LNCaP clone FGC (cell line): ENCODE measurements at places on chromosomes 16 and 17.

DNA sequence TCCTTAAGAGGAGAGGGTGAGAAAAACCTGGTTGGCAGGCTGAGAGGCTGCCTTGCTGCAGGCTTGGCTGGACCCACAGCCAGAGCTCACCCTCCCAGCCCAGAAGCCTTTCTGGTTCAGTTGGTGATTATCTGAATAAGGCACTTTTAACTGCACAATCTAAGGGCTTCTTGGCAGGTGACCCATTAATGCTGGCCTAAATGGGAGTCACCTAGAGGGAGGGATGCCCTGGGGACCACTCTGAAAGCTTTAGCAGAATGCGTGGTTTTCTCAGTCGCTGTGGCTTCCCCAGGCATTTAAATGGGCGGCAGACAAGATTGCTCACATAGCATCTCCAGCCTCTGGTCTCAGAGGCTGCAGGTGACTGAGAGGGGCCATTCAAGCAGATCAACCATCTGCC is 33.2 kb upstream of the SHISA9 start:
- no peak for DNase-seq

DNA sequence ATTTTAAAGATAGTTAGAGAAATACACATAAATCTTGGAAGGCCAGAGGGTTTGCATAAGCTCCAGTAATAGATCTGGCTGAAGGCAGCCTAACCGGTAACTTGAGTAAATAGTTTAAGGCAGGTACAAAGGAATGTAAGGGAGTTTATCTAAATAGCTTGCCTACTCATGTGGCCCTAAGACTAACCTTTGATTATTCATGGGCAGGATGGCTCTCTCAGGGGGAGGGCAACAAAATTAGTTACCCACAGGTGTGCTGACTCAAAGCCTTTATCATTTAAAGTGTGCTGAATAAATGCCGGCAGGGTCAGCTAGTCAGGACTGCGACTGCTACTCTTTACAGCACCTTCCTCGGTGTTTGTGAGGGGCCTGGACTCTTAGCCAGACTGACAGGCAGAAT is 761.3 kb upstream of the KIF2B start:
- no peak for DNase-seq

GRCh38 chr16:4871071-4871470 is 23.8 kb downstream of the UBN1 start:
- no peak for DNase-seq

DNA sequence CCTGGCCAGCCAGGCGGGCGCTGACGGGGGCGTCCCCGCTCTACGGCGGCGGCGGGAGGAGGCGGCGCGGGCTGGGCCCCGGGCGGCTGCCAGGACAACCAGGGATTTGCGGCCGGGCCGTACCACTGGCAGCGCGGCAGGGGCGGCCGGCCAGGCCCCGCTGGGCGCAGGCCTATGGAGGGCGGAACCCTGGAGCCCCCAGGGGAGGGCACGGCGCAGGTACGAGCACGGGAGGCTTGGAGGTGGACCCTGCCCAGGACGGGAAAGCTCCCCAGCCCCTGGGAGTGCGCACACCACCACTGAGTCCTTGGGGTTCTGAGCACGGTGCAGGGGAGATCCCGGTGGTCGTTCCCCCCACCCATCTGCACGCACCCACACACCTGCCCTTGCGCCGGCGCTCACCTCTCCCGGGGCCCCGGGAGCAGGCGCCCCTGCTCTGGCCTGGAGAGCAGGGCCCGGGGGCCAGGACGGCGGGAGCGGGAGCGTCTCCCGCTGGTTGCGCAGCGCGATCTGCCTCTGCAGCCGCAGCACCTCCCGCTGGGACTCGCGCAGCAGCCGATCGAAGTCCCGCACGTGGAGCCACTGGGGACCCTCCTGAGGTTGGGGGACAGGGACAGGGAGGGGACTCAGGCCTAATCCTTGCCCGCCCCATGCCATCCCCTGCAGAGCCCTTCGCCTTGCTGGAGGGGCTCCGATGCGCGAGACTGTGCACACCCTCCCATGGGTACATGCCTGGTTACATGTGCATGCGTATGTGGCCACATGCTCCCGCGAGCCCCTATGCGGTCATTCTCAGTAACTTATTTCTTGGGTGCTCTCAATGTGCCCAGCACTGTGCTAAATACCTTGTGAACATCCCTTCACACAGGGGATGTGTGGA is 3.9 kb downstream of the TSPOAP1 start:
- no peak for DNase-seq

DNA sequence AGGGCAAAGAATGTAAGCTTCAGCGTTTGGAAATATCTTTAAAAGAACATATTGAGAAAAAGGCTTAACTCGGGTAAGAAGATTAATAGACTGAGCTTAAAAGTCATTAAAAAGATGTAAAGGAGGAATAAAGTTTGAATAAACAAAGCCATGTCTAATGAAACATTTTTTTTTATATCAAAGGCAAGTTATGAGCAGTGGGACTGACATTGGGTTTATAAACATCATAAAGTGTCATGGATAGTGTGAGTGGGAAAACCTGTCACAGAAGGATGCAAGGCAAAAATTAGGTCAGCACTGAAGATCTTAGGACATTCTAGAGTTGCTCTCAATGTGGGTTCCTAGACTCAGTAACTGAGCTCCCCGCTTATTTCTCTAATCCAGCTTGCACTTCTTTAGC is 438.0 kb upstream of the CDH11 start:
- DNase-seq: no peak

DNA sequence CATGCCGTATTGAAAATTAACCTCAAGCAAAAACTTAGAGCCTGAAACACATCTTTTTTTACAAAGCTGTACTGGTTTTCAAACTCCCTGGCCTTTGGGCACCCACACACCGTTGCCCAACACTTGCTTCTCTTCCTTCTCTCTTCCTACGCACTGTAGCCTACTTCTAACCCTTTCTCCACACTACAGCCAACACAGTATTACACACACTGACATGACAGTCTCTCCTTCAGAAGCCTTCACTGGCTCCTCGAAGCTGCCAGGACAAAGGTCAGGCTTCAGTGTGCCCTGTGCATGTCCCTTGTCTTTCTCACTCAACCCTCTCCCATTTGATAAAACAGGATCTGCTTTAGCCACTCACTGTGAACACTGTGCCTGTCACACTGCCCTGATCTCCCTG is 8.0 kb downstream of the FANCA start:
- DNase-seq: no peak

GRCh38 chr16:22670044-22670536 is 143.9 kb upstream of the HS3ST2 start:
- DNase-seq: no peak

GRCh38 chr17:81566461-81567126 is 14.4 kb upstream of the FAAP100 start:
- peak; percentile 84 for DNase-seq

GRCh38 chr17:37065486-37066321 is 117.0 kb downstream of the AATF start:
- DNase-seq: no peak

DNA sequence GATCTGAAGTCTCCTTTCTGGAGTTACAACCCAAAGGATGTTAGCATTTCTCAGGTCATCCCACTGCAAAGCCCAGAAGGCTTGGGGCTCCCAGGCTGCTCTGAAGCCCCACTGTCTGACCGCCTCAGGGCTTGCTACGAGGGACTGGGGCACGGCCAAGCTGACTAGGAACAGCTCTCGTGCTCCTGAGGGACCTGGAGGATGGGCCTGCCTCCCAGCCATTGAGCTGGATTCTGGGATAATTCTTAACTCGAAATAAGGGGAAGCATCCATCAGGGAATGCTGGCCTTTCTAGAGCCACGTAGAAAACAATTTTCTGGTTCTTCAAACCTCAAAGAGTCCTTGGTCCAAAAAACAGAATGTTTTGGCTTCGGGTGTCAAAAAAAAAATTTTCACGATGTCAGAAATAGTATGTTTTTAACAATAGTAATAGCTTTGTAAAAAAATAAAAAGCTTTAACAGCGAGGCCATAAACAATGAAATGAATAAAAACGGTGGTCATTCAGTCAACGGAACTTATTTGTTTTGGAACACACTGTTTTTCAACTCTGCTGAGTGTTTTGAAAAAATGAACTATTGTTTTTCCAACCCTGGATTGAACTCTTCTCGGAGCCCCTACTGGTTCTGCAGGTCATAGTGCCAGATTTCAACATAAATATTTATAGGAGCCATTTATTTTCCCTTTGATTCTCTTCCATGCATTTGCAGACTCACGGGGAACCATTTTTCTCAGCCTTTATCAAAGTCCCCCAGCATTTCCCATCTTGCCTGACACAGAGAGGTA is 16.4 kb upstream of the HERPUD1 start:
- DNase-seq: no peak

DNA sequence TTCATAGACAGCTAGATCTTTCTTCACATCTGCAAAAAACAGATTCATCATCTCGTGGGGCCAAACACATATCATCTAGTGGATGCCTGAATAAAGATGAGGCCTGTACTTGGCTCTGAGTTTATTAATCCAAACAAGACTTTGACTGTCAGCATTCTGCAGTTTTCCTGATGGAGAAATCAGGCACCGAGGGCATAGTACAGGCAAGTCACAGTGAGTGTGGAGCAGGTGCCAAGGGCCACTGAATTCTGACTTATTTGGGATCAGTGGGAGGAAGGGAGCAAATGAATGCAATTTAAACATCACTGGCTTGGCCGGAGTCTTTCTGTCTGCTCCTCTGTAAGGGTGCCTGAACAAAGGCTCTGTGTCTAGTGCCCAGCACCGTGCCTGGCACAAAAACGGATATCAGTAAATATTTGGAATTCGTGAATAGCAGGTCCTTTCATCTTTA is 975 bp downstream of the CFAP20 start:
- no peak for DNase-seq

DNA sequence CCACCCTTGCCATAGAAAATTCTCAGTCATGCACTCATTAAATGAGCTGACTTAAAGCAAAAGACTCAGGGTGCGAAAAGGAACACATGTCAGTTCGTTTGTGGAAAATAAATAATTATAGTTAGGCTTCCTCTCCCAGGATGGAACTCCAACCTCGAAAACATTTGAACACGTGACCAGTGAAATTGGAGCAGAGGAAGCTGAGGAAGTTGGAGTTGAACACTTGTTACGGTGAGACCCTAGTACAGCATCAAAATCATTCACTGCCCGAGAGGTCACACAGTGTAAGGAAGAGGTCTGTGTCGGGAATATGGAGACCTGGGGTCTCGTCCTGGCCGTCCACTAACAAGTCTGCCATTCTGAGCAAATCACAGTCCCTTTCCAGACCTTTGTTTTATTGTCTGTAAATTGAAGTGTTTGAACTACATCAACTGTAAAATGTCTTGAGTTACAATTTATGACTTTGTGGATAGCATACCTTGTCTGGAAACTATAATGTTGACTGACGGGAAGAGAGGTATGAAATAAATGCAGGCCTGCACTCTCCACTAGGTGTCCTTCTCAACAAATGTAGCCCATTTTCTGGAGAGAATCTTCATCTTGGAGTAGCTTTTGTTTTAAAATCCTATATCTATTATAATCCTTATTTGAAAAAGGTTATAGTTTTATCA is 7.7 kb downstream of the PSMD7 start:
- no peak for DNase-seq

- no peak for DNase-seq
These were observed 385.8 kb upstream of the MAF start for GRCh38 chr16:79986352-79986751.

GRCh38 chr17:65039336-65039988 is 17.1 kb downstream of the GNA13 start:
- DNase-seq: no peak

GRCh38 chr16:62213763-62214162 is 177.5 kb upstream of the CDH8 start:
- DNase-seq: no peak

DNA sequence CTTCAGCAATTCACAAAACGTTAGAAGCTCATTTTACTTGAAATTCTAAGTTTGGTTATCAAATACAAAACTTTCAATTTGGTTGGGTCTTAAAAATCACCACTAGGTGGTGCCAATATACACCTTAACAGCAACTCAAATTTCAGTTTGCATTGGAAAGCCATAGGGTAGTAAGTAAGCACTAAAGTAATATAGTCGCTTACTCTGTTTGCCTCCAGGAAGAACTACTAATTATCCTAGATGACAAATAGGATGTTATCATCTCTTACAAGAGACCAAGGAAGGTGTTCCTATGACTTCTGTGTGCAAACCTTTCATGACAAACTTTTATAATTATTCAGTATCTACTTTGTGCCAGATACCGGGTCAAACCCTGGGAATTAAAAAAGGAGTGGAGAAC is 93.3 kb downstream of the MYO1D start:
- peak; percentile 45 for DNase-seq

DNA sequence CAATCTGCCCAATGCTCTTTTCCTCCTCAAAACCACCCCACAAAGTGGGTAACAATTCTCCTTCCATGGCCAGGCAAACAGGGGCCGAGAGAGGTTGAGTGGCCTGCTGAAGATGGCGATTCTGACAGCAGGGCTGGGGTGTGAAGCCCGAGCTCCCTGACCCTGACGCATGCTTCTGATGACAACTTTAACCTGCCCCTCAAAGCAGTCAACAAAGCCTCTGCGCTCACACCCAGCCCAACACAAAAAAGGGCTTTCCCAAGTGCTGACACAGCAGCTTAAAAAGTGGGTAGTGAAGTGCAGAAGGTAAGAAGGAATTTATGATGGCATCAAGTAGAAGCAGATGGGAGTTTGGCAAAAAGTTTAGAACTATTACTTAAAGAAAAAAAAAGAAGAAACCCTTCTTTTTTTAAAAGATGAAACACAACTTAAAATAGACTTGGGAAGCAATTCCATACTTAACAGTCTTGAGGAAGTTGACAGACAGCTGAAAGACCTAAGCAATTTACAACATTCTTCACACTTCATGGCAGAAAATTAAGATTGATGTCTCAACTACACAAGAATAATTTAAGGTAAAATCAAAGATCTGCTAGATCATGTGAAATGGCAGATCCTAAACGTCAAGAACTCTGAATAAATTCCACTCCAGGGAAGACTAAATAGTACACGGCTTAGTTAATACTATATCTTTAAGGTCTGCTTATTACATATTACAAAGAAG is 133.9 kb downstream of the PARN start:
- DNase-seq: no peak

DNA sequence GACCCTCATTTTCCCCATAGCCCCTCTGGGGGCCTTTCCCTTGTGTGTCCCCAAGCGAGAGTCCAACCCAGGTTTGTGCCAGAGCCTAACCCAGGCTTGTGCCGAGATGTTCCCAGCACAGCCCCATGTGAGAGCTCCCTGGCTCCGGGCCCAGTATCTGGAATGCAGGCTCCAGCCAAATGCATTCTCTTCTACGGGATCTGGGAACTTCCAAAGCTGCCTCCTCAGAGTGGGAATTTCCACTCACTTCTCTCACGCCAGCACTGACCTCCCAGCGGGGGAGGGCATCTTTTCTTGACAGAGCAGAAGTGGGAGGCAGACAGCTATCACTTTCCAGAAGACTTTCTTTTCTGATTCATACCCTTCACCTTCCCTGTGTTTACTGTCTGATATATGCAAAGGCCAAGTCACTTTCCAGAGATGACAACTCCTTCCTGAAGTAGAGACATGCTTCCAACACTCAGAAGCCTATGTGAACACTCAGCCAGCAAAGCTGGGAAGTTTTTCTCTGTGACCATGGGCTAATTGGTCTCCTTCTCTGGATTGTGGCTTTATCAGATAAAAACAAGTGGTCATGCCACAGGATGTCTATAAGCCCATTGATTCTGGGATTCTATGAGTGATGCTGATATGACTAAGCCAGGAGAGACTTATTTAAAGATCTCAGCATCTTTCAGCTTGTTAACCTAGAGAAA is 2.5 kb upstream of the CCL2 start:
- DNase-seq: no peak
